Stimulated activated CD8-positive, alpha-beta memory T cell treated with anti-CD3 and anti-CD28 coated beads, Interleukin-2, amount 100 ng/mL, for 1 hour (primary cell): ENCODE measurements at places on chromosomes 11 and 22.

- no peak for DNase-seq
Observed at GRCh38 chr22:50209893-50210292, 9.1 kb downstream of the SELENOO start.

DNA sequence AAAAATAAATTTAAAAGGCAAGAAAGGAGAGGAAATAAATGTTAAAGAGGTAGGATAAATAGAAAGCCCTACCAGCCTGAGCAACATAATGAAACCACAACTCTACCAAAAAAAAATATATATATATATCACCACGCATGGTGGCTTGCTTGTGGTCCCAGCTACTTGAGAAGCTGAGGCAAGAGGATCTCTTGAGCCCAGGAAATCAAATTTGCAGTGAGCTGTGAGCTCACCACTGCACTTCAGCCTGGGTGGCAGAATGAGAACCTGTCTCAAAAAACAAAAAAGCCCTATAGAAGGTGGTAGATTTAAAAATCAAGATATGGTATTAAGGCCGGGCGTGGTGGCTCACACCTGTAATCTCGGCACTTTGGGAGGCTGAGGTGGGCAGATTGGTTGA is 10.5 kb downstream of the NUCB2 start:
- DNase-seq = no peak

DNA sequence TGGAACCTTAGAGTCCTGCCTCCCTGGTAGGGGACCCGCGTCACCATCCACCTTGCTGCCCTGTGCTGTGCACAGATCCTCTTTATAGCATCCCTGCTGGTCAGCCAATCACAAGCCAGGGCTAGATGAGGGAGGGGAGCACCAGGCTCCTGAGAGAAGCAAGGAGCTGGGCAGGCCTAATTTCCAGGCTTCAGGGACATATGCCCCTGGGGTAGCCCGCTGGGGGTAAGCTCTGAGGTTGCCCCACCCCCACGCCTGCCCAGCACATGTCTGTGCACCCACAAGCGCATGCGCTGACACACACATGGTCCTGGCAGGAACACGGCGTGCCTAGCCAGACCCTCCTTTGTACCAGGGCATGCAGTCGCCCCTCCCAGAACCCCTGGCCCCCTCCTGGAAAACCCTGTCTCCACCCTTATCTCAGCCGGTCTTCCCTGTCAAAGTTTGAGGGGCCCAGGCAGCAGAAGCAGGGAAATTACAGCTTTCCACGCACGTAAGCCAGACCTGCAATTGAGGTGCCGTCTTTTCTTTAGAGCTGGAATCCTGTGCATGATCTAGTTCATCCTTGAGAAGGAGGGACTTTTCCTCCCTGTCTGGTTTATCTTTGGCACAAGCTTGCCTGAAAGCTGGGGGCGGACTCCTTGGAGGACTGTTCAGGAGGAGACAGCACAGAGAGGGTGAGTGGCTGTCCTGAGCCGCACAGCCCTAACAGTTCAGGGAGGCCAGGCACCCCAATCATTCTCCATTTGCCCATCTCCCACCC is 2.1 kb downstream of the SSTR3 start:
- DNase-seq = no peak

- DNase-seq = no peak
Observed at GRCh38 chr11:43833657-43834073, 47.0 kb upstream of the ALKBH3 start.

DNA sequence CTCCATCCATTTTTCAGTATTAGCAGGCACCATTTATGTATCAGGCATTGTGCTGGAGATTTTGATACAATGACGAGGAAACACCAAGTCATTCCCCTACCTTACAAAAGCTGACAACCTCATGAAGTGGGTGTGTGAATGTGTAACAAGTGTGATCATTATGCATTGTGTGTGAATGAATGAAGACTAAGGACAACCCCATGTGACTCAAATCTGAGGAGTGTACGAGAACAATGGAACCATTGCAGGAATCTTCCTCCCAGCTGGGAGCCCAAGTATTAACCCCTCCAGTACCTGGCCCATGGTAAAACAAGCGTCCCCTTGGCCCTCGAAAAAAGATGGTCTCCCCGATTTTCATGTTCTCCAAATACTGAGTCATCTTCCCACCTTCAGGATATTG is 4.4 kb downstream of the CYB5R2 start:
- no peak for DNase-seq

GRCh38 chr11:9853929-9854552 is 190.2 kb downstream of the SWAP70 start:
- DNase-seq = no peak

GRCh38 chr11:126809514-126810289 is 190.9 kb downstream of the KIRREL3 start:
- no peak for DNase-seq

GRCh38 chr22:24068717-24069297 is 57.7 kb downstream of the CABIN1 start:
- DNase-seq = no peak

DNA sequence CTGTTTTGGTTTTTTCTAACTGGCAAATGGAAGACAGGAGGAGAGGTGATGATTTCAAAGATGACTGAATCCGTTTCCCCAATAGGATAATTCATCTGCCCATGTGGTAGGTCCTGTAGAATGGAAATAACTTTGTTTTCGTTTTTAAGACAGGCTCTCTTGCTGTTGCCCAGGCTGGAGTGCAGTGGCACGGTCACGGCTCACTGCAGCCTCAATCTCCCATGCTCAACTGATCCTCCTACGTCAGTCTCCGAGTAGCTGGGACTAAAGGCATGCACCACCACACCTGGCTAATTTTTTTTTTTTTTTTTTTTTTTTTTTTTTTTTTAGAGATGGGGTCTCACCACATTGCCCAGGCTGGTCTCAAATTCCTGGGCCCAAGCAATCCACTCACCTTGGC is 77.4 kb upstream of the BIRC3 start:
- DNase-seq = no peak

GRCh38 chr22:28939394-28939793 is 56.0 kb downstream of the ZNRF3 start:
- DNase-seq = no peak

DNA sequence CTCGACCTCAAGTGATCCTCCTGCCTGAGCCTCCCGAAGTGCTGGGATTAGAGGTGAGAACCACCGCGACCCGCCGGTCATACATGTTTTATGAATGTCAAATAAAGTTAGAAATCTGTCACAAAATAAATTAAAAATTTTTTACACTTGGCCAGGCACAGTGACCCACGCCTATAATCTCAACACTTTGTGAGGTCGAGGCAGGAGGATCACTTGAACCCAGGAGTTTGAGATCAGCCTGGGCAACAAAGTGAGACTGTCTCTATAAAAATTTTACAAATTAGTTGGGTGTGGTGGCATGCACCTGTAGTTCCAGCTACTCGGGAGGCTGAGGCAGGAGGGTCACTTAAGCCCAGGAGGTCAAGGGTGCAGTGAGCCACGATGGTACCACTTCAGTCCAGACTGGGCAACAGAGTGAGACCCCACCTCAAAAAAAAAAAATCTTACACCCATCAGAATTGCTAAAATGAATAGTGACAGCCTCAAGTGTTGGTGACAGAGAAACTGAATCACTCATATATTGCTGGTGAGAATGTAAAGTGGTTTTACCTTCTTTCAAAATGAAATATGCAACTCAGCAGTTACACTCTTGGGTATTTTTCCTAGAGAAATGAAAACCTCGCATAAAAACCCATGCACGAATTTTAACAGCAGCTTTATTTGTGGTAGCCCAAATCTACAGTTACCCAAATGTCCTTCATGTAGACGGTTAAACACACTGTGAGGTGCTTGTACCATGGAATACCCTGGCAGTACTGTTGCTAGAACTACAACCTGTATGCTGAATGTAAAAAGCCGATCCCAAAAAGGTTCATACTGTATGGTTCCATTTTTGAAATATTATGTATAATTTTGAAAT is 55.4 kb downstream of the MED15 start:
- no peak for DNase-seq

- no peak for DNase-seq
Observed at GRCh38 chr11:54985731-54986130, 276.2 kb upstream of the TRIM48 start.

- no peak for DNase-seq
Observed at GRCh38 chr11:117296881-117297280, 5.7 kb downstream of the BACE1-AS start.
